ENCODE measurements at places on chromosomes 7 and 10.
A peak's percentile ranks its signal among the peaks of the same experiment; 100 is the strongest.

- DNase-seq: no peak
Measured at GRCh38 chr7:5445981-5446594, 22.5 kb upstream of the TNRC18 start.

- no peak for DNase-seq
Measured at GRCh38 chr7:117164620-117165019, 158.2 kb downstream of the WNT2 start.

DNA sequence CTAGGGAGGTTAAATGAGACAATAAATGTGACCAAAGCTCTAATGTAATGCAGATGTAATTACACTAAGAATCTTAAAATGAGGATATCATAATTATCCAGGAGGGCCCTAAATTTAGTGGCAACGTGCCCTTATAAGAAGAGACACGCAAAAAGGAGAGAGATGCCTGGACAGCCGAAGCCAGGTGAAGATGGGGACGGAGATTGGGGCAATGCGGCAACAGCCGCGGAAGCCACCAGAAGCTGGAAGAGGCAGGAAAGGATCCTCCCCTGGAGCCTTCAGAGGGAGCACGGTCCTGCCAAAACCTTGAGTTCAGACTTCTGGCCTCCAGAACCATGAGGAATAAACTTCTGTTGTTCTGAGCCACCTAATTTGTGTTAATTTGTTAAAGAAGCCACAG, 25.3 kb upstream of the C10orf71 start:
- DNase-seq: no peak

- no peak for DNase-seq
Measured at GRCh38 chr7:45573661-45574415, at the start of gene ADCY1. Gene ADCY1 (plus strand): TSS chr7:45574368. CDS start chr7:45574544, 176 bp downstream.

DNA sequence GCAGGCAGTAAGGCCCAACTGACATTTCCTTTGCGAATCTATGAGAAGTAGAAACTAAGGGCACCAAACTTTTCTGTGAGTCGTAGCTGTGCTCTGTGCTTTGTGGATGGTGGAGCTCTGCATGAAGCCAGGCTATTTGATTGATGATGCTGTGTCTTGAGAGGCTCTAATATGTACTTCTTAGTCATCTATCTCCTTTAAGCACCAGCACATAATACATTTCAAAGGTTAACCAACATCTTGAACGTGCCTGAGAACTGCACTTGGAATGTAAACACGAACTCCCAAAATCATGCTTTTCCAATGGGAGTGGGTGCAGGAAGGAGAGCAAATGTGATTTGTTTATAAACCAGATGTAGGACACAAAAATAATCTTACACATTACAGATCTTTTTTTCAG, 411.6 kb downstream of the PARD3 start:
- no peak for DNase-seq

- DNase-seq: no peak
Measured at GRCh38 chr7:106629516-106629915, 31.4 kb downstream of the CCDC71L start.

GRCh38 chr7:23888958-23889357, 178.9 kb downstream of the STK31 start:
- no peak for DNase-seq

DNA sequence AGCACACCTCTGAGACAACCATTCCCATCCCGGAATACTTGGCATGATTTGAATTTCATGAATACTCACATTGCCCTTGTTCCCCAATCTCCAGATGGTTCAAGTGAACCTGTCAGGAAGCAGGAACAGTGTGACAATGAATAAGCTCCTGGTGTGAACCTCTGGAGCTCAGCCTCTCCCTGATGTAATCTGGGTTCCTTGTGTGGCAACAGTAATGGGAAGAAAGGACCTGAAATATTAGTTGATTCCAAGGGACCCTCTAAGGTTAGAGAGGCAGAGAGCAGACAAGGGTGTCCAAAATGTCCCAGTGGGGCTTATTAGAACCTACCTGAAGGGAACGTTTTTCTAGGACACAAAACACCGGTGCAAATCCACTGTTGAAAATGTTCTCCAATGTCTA, 8.5 kb downstream of the OR2A7 start:
- DNase-seq: no peak

- DNase-seq: peak; percentile 29
Measured at GRCh38 chr10:74058658-74059057, 60.7 kb downstream of the VCL start.

GRCh38 chr10:11284291-11285085, 266.8 kb downstream of the CELF2 start:
- DNase-seq: no peak

- DNase-seq: no peak
Measured at GRCh38 chr7:28203508-28204240, 23.1 kb upstream of the JAZF1 start.

- no peak for DNase-seq
Measured at GRCh38 chr7:45494885-45495284, 79.3 kb upstream of the ADCY1 start.

DNA sequence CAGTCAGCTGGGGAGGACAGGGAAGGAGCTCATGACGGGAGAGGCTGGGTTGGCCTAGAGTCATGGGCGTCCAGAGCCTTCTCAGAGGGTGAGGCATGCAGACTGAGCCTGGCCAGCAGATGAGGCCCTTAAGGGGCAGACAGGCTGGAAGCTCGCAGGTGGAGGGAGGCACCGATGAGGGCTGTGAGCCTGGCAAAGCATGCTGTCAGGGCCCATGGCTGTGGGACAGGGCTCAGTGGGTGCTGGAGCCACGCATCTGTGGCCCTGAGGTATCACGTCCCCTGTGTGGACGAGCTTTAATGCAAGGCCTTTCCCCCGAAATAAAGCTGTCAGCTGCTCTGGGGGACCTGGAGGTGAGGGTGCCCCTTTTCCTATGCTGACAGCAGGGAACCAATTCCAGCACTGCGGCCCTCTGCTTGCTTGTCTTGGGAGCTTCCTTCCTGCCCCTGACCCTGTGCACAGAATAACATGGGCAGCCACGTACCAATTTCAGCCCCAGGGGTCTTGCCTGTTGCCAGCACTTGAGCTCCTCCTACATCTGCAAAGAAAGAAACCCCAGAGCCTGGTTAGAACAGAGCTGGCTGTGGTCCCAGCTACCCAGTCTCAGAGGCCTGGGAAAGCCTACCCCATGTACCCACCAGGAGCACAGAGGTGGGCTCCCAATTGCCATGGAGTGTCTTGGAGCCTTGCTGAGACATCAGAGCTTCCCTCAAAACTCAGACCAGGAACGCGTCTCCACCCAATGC, 20.6 kb downstream of the TMEM273 start:
- DNase-seq: no peak

DNA sequence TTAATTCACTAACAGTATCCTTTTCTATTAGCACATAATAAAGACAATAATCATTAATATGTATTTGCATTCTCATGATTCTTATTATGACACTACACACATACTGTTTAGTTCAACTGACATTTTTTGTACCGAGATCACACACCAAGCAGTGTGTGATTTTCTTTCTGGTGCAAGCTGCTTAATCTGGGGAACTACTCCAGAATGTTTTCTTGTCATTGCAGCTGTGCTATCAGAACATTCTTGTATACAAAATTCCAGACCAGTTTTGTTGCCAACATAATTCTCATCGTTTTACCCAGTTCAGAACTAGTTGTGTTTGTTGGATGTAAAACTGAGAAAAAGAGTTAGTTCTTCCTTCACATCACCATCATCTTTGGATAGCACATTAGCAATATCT, 37.4 kb downstream of the VKORC1L1 start:
- no peak for DNase-seq

All from NCI-H748 treated with DMSO at 0.1 percent for 48 hours (cell line).